Activated effector memory CD4-positive, alpha-beta T cell treated with Interleukin-2 at 50 U/mL for 16 hours (primary cell): ENCODE measurements at places on chromosomes 7 and 10.

DNA sequence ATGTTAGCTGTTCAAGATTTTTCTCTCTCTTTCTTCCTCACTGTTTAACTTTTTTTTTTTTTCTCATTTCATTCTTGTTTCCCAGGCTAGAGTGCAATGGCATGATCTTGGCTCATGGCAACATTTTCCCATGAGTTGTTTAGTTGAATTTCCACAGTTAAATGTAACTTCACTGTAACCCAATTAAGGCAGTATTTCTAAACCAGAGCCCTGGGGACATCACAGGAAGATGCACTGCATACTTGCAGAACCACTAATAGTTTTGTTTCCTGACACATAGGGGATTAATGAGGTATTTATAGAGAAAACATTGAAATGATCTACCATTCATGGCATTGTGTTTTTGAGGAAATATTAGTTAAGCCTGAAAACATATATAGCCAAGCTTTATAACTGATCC lies 795.6 kb upstream of the GHITM start:
- DNase-seq, result no peak

- DNase-seq, result no peak
These were observed 13.3 kb downstream of the SLC35G1 start for GRCh38 chr10:93907059-93907458.

DNA sequence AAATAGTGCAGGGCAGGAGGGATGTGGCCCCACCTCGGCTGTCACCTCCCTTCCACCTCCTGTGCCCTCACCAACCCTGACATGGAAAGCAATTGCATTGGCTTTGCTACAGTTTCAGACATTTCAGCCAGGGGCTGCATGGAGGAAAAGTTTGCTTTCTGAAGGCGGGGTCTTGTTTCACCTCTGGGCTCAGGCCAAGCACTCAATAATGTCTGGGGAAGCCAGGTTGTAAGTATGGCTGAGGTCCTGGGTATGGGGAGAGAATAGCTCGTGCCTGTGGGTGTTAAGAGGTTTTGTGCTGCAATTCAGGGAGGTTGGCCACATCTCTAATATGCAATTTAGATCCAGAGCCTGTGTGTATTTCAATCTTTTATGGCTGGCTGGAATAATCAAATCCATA lies 238.4 kb upstream of the MKI67 start:
- no peak for DNase-seq

DNA sequence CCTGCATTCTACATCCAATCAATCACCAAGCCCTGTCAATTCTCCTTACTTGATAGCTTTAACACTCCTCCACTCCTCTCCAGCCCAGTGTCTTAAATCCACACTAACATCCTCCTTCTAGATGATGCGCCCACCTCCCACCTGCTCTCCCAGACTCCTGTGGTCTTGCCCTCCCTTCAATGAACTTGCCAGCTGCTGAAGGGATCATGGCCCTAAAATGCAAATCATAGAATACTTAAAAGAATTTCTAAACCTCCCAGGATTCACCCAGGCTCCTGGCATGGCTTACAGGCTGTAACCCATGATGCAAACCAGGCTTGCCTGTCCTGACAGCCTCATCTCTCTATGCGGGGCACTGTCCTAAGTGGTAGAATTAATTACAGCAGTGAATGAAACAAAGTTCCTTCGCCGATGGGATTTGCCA lies 43.6 kb downstream of the SYPL1 start:
- no peak for DNase-seq

DNA sequence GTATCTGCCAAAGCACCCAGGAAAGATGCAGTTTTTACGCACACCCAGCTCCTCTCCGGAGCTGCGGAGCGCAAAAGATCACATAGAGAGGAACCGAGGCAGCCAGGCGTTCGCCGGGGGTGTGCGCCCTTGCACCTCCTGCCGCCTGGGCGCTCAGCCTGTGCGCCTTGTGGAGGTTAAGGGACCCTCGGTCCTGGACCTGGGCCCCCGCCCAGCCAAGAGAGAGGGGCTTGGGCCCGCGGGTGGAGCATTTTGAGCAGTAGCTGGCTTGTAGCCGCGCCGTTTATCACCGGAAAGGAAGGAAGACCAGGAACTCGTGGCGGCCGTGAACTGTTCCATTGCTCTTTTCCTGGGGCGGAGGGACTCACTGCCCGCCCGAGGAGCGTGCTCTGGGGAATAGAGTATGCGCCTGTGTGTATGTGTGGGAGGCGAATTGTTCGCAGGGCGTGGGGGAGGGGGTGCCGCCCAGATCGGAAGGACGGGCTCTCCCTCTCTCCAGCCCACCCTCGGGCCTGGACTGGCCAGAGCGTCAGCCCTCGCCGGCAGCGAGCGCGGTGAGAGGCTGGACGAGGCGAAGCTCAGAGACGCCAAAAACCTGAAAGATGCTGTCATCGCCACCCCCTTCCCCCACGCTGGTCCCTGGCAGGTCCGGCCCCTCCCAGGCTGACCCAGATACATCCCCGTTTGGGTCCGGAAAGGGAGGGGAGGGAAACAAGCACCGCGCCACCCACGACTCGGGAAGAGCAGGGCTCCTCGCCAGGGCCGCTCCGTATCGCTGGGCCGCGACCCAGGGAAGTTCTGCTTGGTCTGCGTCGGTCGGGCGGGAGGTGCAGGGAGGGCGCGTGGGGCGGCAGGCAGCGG lies 1.2 kb upstream of the WNT2 start:
- no peak for DNase-seq

GRCh38 chr7:42283553-42283952 lies 46.5 kb upstream of the GLI3 start:
- DNase-seq, result no peak

DNA sequence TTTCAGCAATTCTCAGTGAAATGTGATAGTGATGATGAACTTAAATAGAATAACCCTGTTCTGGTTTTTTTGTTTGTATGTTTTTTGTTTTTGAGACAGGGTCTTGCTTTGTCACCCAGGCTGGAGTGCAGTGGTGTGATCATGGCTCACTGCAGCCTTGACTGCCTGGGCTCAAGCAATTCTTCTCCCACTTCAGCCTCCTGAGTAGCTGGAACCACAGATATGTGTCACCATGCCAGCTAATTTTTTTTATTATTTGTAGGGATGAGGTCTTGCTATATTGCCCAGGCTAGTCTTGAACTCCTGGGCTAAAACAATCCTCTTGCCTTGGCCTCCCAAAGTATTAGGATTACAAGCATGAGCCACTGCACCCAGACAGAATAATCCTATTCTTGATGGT lies 14.3 kb upstream of the COL17A1 start:
- no peak for DNase-seq

DNA sequence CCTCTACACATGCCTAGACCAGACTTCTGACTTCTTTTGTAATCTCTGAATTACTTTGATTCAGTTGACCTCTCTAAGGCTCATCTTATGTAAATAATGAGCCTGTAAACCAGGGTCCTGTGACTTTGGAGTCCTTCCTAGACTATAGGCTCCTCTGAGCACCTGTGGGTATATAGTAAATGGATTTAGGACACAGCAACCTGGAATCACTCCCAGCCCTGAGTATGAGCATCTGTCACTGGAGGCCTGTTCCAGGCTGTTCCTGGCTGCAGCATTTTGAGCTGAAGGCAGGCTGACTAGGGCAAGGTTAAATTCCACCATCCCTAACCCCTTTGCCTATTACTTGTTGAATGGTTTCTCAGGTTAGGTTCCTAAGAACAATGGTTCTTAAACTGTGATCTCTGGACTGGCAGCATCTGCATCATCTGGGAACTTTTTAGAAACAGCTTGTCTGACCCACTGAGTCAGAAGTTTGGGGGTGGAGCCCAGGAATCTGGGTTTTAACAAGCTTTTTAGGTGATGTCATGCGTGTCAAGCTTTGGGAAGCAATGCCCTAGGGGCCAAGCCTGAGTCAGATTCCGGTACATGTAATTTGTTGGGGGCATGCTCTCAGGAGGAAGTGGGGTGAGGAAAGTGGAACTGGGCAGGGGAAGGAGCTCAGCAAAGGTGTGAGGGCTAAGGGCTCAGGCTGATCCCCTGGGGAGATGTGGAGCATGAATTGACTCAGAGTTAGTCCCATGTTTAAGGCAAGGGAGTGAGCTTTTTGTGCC lies 28.2 kb downstream of the MINDY4 start:
- no peak for DNase-seq

GRCh38 chr7:13231216-13231615 lies 543.8 kb downstream of the ARL4A start:
- DNase-seq, result no peak

DNA sequence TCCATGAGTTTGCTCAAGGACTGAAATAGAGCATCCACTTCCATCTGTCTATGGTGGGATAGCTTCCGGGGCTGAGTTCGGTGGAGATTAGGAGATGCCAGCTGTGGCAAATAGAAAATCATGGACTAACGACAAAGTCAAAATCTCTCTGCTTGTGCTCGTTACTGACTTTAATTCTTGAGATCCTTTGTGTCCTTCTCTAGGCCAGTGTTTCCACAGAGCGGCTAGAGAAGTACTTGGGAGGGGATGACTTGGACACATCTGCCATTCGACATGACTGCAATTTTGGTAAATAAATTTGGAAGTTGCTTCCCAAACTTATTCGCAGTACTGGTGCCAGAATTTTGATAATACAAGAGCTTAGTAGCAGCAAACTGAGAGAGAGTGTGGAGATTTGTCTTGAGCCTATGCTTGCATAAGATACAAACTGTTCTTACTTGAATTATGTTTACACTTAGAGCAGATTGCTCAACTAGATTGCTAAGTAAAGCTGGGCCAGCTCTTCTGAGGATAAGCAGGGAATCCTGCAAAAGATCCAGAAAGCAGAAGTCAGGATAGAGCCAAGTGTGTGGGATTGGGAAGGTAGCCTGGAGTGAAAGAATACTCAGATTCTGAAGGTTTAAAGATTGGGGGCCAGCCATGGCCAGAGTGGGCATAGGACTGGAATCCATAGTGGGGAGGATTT lies 27.6 kb downstream of the ABCC2 start:
- DNase-seq, result no peak

DNA sequence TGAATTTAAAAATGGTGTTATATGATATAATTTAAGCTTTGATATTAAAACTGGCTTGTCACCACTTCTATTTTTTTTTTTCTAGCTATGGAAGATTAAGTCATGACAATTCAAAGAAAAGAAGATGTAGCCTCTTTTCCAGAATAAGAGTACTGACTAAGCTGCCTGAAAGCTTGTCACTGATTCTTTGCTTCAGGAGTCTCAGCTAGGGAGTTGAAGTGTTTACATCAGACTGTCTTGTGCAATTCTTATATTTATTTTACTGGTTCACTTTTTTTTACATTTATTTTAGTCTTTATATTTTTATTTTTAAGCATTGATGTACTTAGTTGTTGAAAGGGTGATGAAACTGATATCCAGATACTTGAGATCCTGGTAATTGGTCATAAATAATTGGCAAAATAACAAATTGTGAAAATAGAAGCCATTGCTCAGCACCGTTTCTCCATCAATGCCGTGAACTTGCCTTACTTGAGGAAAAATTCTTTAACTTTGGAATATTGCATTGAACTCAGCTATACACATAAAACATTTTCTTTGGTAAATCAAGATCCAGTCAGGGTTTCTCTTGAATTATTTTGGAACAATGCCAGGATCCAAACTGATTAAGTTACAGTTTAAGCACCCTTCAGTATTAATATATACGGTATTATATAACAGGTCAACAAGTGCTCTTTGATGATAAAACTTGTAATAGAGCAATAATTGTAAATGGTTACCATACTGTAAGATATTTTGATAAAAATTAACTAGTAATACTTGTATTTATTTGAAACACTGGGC lies 156.4 kb downstream of the PHTF2 start:
- no peak for DNase-seq

DNA sequence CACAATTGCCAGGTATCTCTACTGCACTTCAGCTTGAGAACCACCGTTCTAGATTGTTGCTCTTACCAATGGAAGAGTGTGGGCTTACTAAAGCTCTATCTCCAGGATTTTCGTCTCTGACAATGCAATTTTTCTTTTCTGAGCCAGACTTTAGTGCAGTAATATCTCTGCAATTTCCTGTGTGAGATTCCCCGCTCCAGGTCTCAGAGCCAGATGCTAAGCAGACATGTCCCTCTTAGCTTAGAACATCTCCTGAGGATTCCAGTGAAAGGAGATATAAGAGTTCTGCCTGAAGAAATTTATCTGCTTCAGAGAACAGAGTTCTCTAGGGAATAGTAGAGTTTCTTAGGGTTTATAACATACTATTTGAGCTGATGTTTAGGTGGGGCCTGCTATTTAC lies 82.0 kb downstream of the SND1 start:
- DNase-seq, result no peak

DNA sequence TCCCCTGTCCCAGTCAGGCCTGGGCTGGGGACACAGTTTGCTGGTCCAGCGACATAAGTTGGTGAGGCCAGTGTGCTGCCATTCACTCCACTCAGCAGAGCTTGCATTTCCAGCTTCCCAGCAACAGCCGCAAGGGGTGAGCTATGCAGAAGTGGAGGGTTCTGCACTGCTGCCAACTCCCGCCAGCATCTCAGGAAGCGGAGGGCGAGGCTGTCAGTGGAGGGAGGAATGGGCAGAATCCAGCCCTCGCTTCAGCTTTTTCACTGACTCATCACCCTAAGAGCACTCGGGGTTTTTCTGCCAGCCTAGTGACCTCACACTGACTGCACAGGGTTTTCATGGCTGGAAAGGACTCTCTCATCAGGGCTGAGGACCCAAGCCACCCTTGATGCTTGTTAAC lies 625.1 kb upstream of the MKI67 start:
- DNase-seq, result no peak

DNA sequence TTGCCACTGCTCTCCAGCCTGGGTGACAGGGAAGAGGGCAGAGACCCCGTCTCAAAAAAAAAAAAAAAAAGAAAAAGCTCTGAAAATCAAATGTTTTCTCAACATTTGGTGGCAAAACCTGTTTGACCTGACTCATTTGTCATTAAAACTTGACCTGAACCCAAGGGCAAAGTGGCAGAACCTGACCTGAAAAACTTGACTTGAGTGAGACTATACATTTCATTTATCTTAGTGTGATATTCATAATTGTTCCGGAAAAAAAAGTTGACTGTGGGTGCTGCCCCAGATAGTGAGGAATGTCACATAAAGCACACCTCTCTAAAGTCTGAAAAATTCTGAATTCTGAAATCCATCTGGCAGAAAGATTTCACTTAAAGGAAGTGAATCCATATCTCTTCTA lies 2.3 kb upstream of the TAX1BP1 start:
- no peak for DNase-seq

DNA sequence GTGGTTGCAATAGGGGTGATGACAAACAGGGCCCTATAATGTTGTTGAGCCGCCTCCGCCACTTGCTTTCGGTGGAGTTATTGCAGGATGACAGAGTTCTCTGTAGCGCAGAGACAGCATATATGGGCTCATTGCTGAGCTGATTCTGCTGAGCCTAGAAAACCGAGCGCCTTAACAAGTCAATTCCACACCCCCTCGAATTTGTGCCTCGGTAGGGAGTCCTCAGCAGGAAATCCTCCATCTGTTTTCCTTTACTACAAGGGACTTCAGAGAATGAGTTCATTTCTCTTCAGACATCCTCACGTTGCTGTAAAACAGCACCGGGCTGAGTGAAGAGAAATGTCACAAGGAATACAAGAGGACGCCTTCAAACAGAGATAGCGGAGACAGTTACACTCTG lies 90.7 kb upstream of the KIAA1217 start:
- DNase-seq, result no peak

GRCh38 chr10:24944512-24945255 lies 7.7 kb downstream of the PRTFDC1 start:
- no peak for DNase-seq

- no peak for DNase-seq
These were observed 115.8 kb downstream of the INHBA start for GRCh38 chr7:41586931-41587640.
